ENCODE measurements at places on chromosomes 13 and 19.
A peak's percentile ranks its signal among the peaks of the same experiment; 100 is the strongest.

DNA sequence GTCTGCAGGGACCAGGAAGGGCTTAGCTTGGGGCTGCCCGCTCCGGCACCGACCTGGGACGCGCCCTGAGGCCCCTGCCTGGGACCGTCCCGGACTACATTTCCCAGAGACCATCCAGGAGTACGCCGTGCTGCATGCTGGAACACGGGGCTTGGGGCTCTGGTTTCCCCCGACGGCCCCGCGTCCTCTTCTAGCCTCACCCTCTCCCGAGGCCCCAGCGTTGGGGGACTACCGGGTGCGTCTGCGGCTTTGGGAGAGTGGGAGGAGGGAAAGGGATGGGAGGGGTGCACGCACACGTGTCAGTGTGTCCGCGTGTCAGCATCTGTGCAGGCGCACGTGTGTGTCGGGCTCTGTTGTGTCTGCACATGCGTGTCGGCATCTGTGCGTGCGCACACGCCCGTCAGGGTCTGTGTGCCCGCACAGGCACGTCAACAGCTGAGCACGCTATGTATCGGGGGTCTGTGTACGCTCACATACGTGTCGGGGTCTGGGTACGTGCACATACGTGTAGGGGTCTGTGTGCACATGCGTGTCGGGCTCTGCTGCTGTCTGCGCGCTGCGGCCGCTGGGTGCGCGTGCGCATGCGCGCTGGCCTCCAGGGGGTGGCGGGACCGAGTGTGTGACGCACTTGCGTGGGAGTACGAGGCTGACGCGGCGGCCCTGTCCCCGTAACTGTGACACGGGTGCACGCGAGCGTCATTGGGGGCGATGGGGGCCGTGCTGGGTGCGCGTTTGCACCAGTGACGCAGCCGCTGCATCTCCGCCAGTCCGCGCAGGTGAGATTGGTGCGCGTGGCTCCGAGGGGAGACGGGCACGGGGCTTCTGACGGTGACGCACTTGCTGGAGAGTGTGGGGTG, at the start of gene ZNF331:
ZNF331 (plus strand) TSS at position 625 of the 857 bp plus-strand sequence. CDS start 31,232 bp downstream, outside the sequence.
- H3K4me3 ChIP-seq, result peak within 1 kb of the TSS; percentile 59
- peak within 1 kb of the TSS; percentile 88 for H3K27ac ChIP-seq
- peaks cover 14% of the 10 kb centered on the region for H3K4me1 ChIP-seq
- H3K36me3 ChIP-seq, result peaks cover 3% of the 10 kb centered on the region
- H3K27me3 ChIP-seq, result no peaks in the 10 kb centered on the region

DNA sequence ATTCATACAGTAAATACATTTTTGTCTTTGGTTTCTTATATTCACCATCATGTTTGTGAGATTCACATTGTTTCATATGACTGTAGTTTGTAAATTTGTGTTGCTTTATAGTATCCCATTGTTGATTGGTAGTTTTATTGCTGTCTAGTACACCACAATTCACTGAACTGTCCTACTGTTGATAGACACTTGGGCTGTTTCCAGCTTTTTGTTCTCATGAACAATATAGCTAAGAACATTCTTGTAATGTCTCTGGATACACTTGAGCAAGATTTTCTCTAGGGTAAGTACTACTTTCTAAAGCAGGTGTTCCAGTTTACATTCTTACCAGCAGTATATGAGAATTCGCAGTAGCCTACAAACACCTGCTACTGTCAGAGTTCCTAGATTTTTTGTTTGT, 37.8 kb downstream of the SKA3 start:
- no peak overlapping the region for H3K27ac ChIP-seq
- H3K36me3 ChIP-seq, result peaks cover 10% of the 10 kb centered on the region
- no peak for DNase-seq
- H3K4me3 ChIP-seq, result no peak overlapping the region
- H3K4me1 ChIP-seq, result peaks cover 29% of the 10 kb centered on the region

GRCh38 chr19:5046339-5047039, 77.6 kb downstream of the KDM4B start:
- H3K27me3 ChIP-seq, result no peaks in the 10 kb centered on the region
- peaks cover 28% of the 10 kb centered on the region for H3K36me3 ChIP-seq
- no peak overlapping the region for H3K27ac ChIP-seq
- no peak overlapping the region for H3K4me3 ChIP-seq
- DNase-seq, result no peak

GRCh38 chr13:34941436-34941834, 635 bp upstream of the NBEA start:
- H3K27ac ChIP-seq, result no peak overlapping the region
- H3K4me1 ChIP-seq, result peaks cover 8% of the 10 kb centered on the region
- no peak overlapping the region for H3K4me3 ChIP-seq
- DNase-seq, result peak; percentile 5

GRCh38 chr13:110187641-110188161, 119.3 kb downstream of the COL4A1 start:
- H3K27ac ChIP-seq, result no peak overlapping the region
- no peaks in the 10 kb centered on the region for H3K36me3 ChIP-seq
- no peaks in the 10 kb centered on the region for H3K4me1 ChIP-seq
- no peaks in the 10 kb centered on the region for H3K27me3 ChIP-seq
- no peak overlapping the region for H3K4me3 ChIP-seq

DNA sequence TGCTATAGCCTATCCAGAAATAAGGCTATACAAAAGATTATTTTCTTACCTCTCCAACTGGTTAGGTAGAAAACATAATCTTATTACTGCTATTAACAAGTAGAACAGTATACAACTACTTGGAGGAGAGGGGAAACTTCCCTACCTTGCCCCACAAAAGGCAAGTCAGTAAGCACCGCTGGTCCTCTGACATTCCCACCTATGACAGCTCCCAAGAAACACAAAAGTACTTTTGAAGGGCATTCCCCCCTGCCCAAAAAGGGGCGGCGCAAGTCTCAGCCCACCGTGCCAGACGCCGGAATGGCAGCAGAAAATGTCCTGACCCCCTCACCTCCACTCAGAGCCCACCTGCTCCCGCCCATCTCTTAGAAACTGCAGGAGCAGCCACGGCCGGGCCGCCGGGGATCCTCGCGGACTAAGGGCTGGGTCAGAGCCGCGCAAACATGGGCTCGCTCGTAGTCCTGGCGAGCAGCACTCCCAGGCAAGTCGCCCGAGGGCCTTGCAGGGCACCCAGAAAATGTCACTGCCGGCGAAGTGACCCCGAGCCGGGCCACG, 437 bp downstream of the SUCLA2 start:
- peak overlapping the region; percentile 98 for H3K4me3 ChIP-seq
- H3K27ac ChIP-seq, result peak overlapping the region; percentile 69
- H3K36me3 ChIP-seq, result peaks cover 2% of the 10 kb centered on the region
- DNase-seq, result no peak
- H3K27me3 ChIP-seq, result no peaks in the 10 kb centered on the region
- peaks cover 10% of the 10 kb centered on the region for H3K4me1 ChIP-seq

DNA sequence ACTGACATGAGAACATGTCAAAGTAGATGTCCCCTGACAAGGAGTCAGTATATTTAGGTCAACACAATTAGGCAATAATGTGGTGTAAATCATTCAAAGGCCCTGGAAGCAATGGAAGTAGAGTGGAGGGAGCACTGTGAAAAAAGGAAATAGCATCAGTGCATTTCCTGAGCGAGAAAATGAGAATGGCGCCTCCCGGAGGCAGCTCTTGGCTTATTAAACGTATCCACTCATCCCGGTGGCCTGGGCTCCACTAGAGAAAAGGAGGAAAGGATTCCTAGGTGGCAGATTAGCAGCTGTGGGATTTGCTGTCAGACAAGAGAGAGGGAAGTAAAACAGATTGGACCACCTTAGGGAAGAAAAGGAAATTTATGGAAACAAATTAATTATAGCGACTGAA, 173.7 kb upstream of the TMTC4 start:
- no peaks in the 10 kb centered on the region for H3K36me3 ChIP-seq
- no peak overlapping the region for H3K4me3 ChIP-seq
- DNase-seq, result no peak
- no peaks in the 10 kb centered on the region for H3K4me1 ChIP-seq
- no peaks in the 10 kb centered on the region for H3K27me3 ChIP-seq
